ENCODE measurements at places on chromosomes 5 and 9.

DNA sequence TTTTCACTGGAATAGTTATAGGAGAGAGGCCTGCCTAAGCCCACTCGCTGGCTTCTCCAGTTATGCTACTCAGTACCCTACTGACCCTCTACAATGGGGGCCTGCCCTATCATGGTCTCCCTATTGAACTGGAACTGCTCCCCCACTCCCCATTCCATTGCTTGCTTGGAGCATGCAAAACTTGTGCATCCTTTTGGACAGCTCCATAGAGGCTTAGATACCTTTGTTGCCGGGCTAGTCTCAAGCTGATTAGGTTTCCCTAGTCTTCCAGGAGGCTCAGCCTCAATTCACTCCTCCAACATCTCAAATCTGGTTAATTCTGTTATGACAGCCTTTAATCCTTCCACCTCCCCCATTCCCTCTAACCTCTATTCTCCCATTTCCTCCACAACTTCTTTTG lies 39.9 kb downstream of the KIF24 start:
- DNase-seq, result no peak

GRCh38 chr5:175575301-175575700 lies 82.6 kb upstream of the HRH2 start:
- DNase-seq, result no peak

- no peak for DNase-seq
These were observed 35.5 kb downstream of the OLFML2A start for GRCh38 chr9:124812441-124812876.

- DNase-seq, result peak; percentile 41
These were observed 482 bp downstream of the CD14 start for GRCh38 chr5:140632366-140633020.

DNA sequence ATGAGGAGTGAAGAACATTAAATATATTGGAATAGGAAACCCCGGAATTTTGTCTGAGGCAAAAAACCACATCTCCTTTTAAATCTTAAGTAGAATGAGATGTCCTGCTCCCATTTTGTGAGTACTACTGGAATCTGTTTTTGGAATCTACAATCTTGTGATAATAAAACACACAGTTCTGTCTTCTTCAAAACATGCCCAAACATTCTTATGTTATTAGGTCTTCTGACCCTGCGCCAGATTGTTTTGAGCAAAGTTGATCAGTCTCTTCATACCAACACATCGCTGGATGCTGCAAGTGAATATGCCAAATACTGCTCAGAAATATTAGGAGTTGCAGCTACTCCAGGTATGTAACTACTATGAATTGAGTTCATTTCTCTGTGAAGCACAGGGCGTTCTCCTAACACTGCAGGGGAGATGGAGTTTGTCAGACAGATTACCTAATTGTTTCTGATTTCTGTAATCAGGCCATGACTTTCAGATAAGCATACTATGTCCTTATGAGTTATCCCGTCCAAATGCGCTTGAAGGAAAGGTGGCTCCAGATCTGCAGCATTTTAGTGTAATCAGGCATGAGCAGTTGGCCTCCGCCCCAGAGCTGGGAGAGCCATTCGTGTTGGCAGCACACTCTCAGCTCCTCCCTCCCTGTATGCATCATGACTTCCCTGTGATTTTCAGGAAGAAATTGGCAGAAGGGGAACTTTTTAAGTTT lies 88.0 kb downstream of the NLN start:
- DNase-seq, result no peak

DNA sequence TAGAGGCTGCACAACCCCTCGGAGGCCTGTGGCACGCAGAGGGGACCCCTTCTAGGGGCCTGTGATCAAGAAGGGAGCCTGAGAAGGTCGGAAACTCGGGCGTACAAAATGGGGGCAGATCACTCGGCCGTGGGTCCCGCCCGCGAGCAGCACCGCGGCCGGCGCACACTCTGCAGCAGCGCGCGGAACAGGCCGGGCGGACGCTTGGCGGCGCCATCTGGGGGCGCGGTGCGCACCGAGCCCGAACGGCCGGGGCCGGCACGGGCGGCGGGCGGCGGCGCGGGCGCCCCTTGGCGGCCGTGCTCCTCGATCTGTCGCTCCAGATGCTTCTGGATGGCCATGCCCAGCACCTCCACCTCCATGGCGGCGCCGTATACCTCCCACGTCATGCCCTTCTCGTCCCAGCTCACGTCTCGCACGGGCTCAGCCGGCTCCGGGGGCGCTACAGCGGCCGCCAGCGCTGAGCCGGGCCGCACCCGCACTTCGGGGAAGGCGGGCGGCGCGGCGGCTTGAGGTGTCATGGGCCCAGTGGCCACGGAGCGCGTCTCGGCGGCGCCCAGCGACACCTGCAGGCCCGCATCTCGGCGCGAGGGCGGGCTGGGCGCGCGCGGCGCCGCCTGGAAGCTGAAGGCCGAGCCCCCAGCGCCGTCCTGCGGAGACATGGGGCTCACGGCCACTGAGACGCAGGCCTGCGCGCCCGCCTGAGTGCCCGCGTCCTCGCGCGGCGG lies 13.1 kb downstream of the GPRIN1 start:
- peak; percentile 71 for DNase-seq

DNA sequence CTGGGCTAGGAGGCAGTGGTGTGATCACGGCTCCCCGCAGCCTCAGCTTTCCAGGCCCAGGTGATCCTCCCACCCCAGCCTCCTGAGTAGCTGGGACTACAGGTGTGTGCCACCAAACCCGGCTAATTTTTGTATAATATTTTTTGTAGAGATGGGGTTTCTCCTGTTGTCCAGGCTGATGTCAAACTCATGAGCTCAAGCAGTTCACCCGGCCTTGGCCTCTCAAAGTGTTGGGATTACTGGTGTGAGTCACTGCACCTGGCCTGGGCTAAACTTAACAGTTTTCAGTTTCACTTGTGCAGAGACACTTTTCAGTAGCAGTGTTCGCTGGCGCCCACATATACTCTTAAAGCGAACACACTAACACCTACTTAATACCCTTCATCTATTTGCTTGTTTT lies 205.6 kb upstream of the ZNF608 start:
- no peak for DNase-seq

- no peak for DNase-seq
These were observed 211.7 kb downstream of the PLK2 start for GRCh38 chr5:58248221-58248620.

DNA sequence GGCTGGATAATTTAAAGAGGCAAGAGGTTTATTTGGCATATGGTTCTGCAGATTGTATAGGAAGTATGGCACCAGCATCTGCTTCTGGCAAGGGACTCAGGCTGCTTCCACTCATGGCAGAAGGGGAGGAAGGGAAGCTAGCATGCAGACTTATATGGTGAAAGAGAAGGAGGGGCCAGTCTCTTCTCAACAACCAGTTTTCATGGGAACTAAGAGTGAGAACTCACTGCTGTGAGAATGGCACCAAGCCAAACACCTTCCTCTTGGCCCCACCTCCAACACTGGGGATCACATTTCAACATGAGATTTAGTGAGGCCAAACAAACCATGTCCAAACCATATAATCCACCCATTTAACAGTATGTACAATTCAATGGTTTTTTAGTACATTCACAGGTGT lies 113.3 kb upstream of the SHB start:
- no peak for DNase-seq

DNA sequence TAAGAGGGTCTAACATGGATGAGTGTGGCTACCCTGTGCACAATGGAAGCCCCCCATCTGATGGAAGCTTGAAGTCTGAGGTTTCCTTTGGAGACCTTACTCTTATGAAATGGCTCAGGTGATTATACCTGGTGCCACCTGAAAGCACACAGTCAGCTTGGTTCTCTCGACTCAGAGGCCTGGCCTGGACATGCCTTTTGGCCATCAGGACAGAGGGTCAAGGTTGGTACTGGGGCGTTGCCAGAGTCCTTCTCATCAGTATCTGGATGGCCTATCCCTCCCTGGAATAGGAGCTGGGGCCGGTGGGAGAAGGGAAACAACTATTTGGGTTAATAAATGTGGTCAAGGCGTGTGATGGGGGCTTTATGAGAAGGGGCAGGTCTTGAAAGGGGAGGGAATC lies 48.9 kb downstream of the COL27A1 start:
- DNase-seq, result no peak

DNA sequence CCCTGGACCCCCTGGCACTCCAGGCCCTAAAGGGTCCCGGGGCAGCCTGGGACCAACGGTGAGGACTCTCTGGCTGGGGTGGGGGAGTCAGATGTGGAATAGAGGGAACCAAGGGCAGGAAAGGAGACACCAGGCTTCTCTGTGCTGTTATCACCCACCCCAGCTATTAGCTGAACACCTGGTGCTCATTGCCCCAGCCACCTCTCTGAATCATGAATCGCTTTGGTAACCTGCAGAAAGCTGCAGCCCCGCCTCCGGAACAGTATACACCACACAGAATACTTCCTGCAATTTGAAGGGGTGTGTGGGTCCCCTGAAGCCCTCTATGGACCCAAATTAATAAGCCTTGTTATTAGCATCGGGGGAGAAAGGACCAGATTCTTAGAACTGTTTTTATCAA lies 40.4 kb upstream of the ORM1 start:
- DNase-seq, result no peak

- DNase-seq, result no peak
These were observed 3.5 kb downstream of the PRUNE2 start for GRCh38 chr9:76902395-76902794.

DNA sequence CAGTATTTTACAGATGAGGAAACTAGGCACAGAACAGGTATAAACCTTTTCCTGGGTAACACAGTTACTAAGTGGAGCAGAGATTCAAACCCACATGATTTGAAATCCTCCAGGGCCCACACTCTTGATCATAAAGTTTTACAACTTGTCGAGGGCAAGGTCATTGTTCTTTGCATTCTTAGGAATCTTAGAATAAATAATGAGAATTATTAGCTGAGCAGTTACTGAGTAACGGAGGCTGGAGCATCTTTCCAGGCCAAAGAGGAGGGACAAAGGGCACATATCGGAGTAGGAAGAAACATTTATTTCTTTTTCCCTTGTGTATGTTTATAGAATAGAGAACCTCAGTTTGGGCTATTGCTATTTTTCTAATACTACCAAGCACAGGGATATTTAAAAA lies 27.1 kb upstream of the F2R start:
- DNase-seq, result no peak

DNA sequence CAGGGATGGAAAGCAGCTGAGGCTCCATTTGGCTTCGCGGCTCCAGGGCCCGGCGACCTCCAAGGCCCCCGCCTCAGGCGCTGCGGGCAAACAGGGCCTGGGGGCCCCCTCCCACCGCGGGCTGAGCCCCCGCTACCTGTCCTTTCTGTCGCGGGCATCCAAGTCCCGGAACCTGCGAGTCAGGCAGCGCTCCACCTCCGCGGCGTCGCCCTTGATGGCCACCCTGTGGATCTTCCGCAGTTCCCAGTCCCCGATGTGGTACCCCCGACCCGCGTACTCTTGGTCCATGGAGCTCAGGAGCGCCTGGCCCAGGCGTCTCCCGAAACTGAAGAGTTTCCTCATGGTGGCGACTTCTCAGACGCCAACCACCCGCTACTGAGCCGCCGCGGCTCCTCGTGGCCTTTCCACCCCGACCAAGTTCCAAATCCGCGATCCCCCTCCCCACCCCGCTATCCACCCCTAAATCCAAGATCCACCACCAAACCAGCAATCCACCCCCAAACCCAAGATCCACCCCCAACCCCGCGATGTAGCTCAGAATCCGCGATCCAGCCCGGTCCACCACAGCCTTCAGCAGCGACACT lies 86.5 kb upstream of the CCDC180 start:
- DNase-seq, result no peak

Data from activated CD4-positive, alpha-beta T cell treated with anti-CD3 and anti-CD28 coated beads for 4 hours (primary cell).